ENCODE measurements at places on chromosomes 16 and 17.

GRCh38 chr16:47481698-47482374 lies 20.7 kb downstream of the PHKB start:
- DNase-seq: no peak

GRCh38 chr16:69315486-69316311 lies 4.5 kb downstream of the VPS4A start:
- no peak for DNase-seq

DNA sequence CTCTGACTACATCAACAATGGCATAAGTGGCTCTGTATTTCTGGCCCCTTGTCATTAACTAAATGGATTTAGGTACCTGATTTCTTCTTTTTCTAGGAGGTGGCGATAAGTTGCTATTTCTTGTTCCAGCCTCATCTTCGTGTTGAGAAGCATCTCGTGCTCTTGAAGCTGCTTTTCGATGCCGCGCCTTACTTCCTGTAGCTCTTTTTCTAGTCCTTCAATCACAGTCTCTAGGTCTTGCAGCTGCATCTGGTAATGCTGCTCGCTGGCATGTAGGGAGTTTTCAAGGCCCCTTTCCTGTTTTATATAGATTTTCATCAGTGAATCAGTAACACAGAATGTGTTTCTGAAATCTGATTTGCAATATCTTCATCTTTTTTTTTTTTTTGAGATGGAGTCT lies 5.1 kb downstream of the KRT222 start:
- DNase-seq: no peak

GRCh38 chr17:44105483-44105882 lies 18.0 kb downstream of the HDAC5 start:
- peak; percentile 52 for DNase-seq

- DNase-seq: no peak
Measured at GRCh38 chr17:30064738-30065137, 51.9 kb upstream of the NSRP1 start.

- no peak for DNase-seq
Measured at GRCh38 chr17:61322325-61323002, 77.2 kb upstream of the TBX2 start.

DNA sequence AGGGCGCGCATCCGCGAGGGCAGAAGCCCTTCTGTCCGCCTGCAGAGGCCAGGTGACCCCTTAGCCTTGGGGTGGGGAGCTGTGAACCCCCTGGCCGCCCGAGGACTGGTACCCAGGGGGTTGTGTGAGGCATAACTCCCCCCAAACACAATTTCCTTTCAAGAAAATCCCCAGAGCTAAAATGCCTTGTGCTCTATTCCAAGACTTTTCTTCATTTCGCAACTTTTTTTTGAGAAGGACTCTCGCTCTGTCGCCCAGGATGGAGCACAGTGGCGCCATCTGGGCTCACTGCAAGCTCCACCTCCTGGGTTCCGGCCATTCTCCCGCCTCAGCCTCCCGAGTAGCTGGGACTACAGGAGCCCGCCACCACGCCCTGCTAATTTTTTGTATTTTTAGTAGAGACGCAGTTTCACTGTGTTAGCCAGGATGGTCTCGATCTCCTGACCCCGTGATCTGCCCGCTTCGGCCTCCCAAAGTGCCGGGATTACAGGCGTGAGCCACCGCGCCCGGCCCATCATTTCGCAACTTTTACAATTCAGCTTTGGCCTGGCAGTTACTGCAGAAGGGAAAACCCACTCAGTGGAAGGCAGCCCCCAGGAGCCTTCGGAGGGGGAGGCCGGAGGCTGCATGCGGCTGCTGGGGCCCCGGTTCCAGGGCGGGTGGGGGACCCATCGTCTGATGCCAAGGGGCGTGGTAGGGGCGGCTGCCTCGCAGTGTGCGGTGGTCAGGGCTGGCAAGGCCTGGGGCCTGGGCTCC lies 963 bp upstream of the APRT start:
- no peak for DNase-seq

GRCh38 chr17:1360975-1361374 lies 39.0 kb downstream of the YWHAE start:
- no peak for DNase-seq

GRCh38 chr16:76038097-76038496 lies 239.1 kb upstream of the CNTNAP4 start:
- DNase-seq: no peak

- no peak for DNase-seq
Measured at GRCh38 chr16:72112906-72113615, 19.4 kb downstream of the DHX38 start.

DNA sequence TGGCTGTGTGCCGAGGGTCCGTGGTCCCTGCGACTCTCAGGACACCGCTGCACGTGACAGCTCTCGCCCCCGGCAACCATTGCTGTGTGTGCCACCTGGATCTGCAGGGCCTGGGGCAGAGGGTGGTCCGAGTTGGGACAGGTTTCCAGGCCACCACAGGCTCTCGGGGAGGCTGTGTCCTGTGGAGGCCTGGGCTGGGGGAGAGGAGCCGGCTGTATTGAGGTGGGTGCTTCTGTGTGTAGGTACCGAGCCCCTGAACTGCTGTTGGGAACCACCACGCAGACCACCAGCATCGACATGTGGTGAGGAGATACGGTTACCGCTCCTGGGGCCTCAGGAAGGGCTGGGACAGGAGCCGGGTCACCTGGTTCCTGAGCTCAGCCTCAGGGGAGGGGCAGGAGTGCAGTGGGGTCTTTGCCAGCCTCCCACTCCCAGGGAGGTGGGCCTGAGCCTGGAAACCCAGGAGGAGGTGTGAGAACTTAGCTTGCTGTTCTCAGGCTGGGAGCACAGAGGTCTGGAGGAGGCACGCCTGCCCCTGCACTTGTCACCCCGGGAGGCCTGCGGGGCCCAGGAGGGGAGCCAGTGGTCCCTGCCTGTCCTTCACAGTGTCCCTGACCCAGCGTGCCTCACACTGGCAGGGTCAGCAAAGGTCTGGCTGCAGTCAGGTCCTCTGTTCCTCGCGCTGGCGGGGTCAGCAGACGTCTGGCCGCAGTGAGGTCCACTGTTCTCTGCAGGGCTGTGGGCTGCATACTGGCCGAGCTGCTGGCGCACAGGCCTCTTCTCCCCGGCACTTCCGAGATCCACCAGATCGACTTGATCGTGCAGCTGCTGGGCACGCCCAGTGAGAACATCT lies 7.3 kb downstream of the SPATA2L start:
- DNase-seq: no peak

DNA sequence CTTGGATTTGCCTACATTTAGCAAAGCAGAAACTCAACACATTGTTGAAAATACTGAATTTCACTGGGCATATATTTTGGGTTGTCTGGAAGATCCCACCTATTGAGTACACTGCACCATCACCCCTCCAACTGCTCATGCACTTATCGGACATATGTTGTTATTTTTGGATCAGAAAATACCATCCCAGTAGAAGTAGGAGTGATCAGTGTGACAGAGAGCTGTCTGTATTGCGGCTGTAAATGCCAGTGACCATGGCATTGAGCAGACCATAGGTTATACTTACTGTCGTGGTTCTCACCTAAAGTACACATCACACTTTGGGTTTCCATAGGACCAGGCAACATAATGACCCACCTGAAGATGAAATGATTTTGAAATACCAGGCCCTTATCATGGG lies 264.7 kb downstream of the CDH13 start:
- DNase-seq: no peak

GRCh38 chr16:10969615-10970014 lies 25.3 kb downstream of the CLEC16A start:
- DNase-seq: no peak

DNA sequence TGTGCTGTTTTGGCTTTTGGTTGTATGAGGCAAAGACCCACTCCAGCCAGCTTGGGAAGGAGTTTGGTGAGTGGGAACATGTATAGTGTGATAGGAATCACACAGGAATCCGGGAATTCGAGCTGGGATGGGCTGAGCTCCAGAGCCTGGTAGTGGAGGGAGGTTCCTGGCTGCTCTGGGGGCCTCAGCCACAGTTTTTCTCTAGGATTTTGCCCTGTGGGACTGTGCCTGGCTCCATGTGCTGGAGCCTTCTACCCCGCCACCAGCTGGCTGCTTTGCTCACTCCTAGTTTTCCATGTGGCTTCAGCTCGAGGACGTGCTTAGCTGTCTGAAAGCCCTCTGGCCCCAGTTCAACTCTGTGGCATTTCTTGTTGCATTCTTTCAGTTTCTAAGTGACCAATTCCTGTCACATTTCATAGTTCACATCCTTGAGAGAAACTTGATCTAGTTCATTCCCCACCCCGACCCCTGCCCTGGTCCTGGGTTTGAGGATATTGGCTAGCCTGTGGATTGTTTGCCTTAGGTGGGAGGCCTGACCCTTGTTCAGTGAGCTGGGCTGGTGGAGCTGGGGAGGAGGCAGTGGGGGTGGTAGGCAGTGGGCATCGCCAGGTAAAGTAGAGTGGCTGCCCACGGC lies 5.0 kb downstream of the SEC14L1 start:
- DNase-seq: no peak

- DNase-seq: no peak
Measured at GRCh38 chr16:51821527-51821926, 670.5 kb upstream of the SALL1 start.

GRCh38 chr16:23207485-23207884 lies 24.9 kb downstream of the SCNN1G start:
- peak; percentile 87 for DNase-seq

DNA sequence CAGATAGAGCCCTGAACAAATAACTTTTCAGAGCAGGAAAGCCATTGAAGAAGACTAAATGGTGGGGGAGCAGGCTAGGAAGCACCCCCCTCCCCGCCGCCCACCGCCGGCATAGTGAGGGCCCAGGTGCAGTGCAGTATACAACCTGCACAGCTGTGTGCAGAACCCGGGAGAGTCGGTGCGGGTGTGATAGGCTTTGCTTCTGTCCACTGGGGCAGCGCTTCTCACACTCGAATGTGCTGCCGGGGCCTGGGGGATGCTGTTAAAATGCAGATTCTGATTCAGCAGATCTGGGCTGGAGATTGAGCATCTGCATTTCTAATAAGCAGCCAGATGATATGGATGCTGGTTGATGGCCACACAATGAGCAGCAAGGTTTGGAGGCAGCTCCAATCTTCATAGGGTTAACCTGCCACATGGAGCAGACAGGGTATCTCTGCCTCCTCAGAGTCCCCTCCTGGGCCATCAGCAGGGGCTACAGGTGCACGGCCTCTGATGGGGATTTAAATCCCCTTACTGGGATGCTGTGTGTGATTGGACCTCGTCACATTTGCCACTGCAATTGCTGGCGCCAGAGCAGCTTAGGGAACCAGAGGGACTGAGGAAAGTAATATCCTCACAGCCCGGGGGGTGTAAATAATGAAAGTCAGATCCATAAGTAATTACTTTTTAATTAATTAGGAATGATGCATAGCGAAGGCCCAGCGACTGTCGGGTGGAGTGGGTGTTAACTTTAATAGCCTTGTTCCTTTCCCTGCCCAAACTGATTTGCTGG lies 172.0 kb upstream of the RPL38 start:
- no peak for DNase-seq

DNA sequence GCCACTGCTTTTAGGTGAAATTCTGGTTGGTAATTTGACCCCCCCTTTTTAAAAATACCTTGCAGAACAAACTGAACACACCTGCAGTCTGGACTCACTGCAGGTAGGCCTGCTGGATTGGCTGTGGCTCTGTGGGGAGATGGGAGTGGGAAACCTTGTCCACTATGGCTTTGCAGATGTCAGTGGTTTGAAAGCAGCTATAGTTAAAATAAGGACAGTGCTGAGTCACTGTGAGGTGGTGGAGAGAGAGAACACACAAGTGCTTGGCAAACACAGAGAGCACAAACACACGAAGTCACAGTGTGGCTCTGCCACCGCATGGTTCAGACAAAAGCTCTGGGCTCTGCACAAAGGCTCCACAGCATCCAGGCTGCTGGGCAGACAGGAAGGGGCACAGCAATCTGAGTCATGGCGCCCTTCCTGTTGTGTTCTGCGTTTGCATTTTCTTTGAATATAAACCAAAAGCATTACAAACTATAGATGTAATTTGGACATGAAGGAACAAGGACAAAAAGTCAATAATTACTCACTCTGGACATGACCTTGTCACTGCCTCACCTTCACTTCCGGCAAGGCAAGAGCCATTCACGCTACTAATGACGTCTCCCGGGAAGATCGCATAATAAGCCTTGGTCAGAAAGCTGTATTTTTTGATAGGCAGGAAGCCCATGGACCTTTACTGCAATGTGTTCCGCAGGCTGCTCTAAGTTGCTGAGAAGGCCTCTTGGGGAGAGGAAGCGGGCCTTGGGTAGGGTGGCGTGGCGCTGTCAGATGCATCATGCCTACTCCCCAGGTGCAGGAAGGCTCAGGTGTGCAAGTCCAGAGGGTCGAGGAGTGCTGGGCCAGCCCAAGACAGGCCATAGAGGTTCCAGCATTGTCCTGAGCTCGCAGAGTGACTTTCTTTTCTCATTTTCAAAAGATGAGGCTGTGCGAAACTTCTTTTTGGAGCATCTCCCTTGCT lies 60.1 kb upstream of the MED9 start:
- peak; percentile 84 for DNase-seq

DNA sequence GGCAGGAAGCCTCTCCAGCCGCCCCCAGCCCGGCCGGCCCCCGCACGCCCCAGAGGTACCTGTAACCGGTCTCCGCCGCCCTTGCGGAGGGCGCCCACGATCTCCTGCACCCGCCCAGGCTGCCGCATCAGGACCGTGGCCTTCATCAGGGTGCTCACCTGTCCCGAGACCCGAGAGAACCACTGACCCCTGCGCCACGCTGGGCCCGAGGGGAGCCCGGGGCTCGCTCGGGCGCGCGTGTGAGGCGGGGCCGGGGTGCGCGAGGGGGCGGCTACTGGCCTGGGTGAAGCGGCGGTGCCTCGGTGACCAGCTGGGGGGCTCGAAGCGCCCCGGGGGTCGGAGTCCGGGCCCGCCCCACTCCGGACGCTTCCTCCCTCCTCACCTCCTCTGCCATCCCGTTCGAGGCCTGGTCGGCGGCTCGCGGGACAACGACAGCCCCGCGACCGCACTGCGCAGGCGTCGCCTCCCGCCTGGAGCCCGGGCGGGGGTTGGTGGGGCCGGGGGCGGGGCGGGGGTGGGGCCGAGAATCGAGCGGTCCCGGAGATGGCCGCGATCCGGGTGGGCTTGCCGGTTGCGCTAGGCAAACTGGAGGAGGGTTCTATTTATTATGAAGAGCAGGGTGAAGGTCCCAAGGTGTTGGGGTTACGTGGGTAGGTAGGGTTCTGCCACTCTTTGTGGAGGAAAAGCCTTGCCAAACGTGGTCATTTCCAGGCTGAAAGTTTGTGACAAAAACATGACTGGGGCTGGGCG lies at the start of gene NT5C3B:
NT5C3B (minus strand) TSS at position 433 of the 750 bp plus-strand sequence; CDS start at position 394, 39 bp downstream.
- peak; percentile 63 for DNase-seq

- DNase-seq: no peak
Measured at GRCh38 chr17:47317119-47317518, 6.6 kb upstream of the EFCAB13 start.

- DNase-seq: no peak
Measured at GRCh38 chr16:75011634-75012307, 12.9 kb downstream of the ZNRF1 start.

DNA sequence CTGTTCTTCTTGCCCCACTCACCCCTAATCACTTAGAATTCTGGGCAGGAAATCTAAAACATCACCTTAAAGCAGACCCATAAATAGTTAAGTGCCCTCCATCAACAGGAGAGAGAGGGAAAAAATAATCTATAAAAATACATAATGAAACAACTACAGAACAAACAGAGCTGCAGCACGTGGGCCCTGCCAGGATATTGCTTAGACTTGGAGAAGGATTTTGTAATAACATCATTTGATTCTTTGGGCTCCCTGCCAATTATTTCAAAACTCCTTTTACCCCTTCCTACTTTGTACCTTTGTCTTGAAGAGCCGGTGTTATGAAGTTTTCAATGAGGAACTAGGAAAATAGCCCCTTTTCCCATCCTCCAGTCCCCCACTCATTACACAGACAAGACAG lies 130.6 kb upstream of the TOX3 start:
- DNase-seq: no peak

GRCh38 chr16:31476303-31477219 lies 4.6 kb downstream of the TGFB1I1 start:
- no peak for DNase-seq

- DNase-seq: no peak
Measured at GRCh38 chr16:2841606-2842339, 11.7 kb downstream of the ZG16B start.
